Parietal lobe (tissue), 2 donors: ENCODE measurements at places on chromosomes 1 and 21. TPM values are rescaled to one million over a fixed set of nuclear protein-coding genes. Genes with fewer than 3 reads are reported as not detected.

Gene NUP210L
- 0.31 TPM for total RNA-seq

Gene DCDC2B
- not detected for total RNA-seq

Gene EYA3
- total RNA-seq, result 22.2 TPM

Gene WNT4
- total RNA-seq, result 4.4 TPM

Gene INPP5B
- 22.2 TPM for total RNA-seq

Gene RBBP4
- total RNA-seq, result 234 TPM

Gene PRKAB2
- total RNA-seq, result 48.5 TPM
